ENCODE measurements at places on chromosomes 16 and 17.

GRCh38 chr17:77618173-77618572 is 340.3 kb upstream of the TNRC6C start:
- no peak for DNase-seq

- DNase-seq: no peak
Observed at GRCh38 chr16:31714903-31715504, 158.6 kb upstream of the ZNF267 start.

DNA sequence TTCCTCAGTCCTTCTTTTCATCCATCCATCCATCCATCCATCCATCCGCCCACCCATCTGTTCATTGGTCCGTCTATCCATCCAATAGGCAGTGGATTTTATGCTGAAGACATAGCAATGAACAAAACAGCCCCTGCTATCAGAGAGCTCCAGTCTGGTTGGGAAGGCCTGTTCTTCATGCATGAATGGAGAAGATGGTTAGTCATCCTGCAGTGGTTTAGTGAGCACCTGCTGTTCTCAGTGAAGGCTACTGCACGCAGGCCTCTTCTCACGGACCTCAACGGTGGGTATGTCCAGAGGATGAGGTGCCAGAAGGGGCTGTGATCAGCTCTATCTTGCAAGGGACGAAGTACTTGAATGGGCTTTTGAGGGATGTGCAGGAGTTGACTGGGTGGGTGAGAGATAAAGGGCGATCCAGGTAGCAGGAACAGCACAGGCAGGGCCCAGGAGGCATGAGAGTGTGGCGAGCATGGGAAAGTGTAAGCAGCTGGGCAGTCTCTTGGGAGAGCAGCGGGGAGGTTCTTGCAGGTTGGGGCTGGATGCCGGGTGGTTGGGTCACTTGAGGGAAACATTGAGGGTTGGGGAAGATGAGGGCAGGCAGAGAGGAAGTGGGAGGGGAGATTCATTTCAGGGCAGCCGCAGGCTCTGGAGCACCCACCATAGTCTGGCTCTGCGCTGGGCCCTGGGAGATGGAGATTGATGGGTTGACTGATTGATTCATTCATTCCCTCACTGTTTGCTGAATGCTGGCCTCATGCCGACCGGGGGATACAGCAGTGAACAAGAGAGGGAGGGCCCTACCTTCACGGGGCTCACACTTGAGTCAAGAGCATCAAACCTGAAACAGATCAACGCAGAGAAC is 115.0 kb upstream of the CIBAR2 start:
- DNase-seq: no peak

DNA sequence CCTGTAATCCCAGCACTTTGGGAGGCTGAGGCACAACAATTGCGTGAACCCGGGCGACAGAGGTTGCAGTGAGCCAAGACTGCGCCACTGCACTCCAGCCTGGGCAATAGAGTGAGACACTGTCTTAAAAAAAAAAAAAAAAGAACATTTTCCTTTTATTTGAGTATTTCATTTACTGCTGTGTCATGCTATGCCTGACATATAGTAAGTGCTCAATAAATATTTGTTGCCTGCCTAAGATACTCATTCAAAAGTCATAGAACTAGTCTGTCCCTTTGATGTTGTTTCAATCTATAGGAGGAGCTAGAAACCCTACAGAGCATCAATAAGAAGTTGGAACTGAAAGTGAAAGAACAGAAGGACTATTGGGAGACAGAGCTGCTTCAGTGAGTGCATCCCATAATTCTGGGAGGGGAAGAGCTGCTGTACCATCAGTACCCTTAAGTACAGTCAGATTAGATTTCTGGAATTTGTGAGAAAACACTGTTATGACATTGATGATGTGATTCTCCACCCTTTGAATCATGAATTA is 20.0 kb downstream of the CALCOCO2 start:
- no peak for DNase-seq

DNA sequence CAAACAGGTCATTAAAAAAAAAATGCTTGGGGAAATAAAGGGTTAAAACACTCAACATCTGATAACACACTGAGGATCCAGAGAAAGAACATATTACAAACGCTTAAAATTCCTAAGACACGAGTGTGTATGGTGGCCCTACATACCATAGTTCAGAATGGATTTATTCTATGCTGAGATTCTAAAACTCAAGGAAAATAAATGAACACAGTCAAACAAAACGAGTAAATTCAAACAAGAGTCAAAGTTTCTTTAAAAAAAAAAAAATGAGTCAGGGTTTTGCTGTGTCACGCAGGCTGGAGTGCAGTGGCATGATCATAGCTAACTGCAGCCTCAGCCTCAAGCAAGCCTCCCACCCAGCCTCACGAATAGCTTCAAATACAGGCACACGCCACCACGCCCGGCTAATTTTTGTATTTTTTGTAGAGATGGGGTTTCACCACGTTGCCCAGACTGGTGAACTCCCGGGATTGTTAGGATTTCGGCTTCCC is 17.4 kb downstream of the CRK start:
- no peak for DNase-seq

- no peak for DNase-seq
Observed at GRCh38 chr16:22318690-22319358, 21.6 kb downstream of the POLR3E start.

GRCh38 chr17:14621826-14622614 is 321.1 kb downstream of the HS3ST3B1 start:
- DNase-seq: no peak

GRCh38 chr16:79929260-79929965 is 328.9 kb upstream of the MAF start:
- DNase-seq: no peak

- DNase-seq: peak; percentile 96
Observed at GRCh38 chr16:57802341-57803133, at the start of gene KIFC3. TSS of gene KIFC3 (minus strand) at chr16:57802491. CDS start at chr16:57798243, 4,248 bp downstream.

GRCh38 chr16:397135-397661 is at the start of gene NME4:
TSS of gene NME4 (plus strand) at chr16:397199. CDS start at chr16:397223, 24 bp downstream.
- peak; percentile 72 for DNase-seq

DNA sequence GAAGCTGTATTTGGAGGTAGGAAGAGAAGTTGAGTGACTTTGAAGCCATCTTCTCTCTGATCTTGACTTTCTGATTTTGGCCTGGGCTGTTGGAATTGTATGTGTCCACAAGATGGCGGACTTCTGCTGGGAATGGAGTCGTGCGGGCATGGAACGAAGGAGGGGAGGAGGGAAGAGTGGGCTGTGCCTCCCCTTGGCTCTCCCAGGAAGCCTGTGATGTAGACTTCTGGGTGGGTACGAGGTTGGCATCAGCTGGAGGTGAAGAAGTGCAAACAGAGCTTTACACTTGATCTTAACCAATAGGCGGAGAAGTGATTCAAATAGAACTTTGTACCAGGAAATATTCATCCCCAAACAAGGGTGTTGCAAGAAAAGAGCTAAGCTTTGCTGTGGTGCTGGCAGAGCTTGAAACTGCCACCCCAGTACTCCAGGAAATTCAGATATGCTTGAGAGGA is 7.4 kb upstream of the TMEM220 start:
- peak; percentile 91 for DNase-seq

GRCh38 chr17:79401704-79402674 is 208.9 kb downstream of the RBFOX3 start:
- DNase-seq: peak; percentile 79

DNA sequence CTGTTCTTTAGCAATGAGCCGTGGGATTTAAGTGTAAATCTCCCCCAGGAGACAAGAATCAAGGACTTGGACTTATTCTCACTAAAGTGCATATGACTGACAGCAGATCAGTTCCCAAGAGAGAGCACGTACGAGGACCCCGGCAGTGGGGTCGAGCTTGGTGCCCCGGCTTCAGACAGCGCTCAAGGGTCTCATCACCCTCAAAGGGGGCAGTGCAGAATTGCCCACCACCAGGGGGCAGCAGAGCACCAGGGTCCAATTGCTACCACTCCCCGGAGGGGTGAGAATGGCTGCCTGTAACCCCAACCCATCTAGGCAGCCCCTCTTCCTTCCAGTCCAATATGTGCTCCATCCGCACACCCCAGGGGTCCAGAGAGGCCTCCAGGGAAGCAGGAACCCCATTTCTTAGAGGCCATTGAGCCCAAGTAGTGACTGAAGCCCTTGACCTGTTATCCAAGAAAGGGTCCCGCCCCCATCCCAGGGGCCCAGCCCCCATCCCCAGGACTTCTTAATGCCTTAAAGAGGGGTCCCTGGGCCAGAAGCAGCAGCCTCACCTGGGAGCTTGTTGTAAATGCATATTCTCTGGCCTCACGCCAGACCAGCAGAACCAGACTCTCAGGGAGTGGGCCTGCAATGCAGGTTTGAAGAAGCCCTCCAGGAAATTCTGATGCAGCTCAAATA is 86.1 kb downstream of the ZDHHC7 start:
- no peak for DNase-seq

DNA sequence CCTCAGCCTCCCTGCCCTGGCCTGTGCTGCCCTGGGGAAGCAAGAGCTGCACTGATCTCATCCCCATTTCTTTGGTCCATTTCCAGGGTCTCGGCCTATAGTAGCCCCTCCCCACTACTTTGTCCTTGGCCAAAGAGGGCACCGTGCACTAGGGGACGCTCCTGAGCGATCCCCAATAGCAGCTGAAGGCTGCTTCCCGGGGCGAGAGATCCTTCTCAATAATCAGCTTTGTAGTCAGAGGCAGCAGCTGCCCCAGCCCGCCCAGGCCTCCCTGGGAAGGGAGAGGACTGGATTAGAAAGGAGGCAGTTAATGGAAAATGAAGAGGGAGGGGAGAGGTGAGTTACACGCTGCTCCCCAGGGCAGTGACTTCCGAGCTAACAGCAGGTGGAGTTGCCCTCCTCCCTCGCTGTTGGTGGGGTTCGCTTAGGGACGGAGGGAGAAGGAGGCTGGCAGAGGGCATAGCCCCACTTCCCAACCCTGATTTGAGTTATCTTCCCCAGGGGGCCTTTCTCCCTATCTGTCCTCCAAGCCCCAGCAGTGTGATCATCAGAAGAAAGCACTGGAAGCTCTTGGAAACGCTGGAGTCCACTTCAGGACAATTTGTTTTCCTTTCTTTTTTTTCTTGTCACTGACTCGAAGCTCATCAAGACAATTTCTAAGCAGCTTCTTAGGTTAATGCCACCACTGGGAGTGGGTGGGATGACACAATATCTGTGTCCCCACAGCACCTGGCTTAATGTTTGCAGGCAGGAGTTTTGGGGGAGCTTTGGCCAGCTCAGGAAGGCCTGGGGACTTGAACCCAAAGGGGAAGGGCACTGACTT is 2.6 kb downstream of the MXRA7 start:
- DNase-seq: peak; percentile 74

DNA sequence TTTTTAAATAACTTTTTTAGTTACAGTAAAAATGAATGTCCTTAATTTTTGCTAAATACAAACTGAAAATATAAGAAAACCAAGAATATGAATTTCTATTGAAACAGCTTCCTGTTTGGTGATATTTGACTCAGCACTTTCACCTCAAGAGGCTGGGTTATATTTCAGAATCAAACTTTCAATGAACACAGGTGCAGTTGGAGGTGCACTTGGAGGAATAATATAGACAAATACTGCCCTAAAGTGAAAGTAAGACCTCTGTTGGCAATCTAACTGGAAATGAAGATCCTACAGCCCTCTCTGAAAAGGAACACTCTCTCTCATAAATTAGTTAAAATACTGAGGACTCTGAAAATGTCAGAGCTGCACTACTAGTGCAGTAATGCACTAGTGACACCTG is 106.2 kb downstream of the BRIP1 start:
- DNase-seq: no peak

- no peak for DNase-seq
Observed at GRCh38 chr17:78166416-78166815, 2.0 kb upstream of the SYNGR2 start.

- DNase-seq: peak; percentile 9
Observed at GRCh38 chr17:40344421-40345160, 19.9 kb downstream of the GJD3 start.

DNA sequence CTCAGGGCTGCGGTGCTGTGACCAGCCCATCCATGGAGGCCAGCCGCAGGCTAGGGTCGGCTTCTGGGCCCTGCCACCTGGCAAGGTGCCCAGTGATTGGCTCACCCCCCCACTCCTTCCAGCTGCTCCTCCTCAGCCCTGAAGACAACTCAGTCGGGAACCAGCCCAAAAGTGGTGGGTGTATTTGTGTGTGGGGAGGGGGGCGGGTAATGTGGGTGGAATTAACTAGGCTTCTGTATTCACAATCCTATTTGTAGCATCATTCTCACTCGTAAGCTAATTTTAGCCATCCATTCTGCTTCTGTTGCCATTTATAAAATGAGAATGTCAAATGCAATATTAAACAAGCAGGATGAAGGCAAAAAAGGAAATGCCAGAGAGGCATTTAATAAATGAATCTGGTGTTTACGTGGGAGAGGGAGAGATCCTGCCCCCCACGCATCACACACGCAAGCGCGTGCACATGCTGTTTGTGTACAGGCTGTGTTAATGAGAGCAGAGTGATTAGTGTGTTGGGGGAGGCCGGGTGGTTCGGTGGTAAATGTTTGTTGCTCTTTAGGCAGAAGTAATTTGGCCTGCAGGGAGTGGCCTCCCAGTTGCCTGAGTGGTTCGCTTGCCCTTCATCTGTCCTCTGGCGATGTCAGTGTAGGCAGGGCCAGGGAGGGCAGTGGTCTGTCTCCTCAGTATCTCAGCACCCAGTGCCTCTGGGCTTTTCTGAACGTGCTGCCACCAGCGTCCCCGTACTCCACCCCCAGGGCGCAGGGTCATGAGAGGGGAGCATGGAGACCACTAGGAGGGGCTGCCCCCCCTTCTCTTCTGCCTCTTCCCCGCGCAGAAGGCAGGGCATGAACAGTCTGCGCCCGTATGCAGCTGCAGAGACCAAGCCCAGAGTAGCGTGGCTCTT is 140.1 kb downstream of the CCDC182 start:
- no peak for DNase-seq

DNA sequence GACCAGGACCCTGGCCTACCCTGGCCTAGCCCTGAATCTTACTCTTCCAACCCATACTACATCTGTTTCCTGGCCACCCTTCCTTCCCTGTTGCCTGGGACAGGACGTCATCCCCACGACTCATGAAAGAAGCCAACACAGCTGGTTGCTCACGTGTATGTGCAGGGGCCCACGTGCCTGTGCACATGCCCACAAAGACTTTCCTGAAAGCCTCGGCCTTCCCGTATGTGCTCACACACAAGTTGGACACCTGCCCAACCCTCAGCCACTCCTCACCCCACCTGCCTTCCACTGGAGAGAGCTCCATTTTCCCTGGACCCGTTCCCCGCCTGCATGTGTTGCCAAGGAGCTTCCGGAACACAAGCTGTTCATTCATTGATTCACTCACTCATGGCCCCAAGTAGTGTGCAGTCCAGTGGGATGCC is 7.0 kb downstream of the PLXDC1 start:
- no peak for DNase-seq

DNA sequence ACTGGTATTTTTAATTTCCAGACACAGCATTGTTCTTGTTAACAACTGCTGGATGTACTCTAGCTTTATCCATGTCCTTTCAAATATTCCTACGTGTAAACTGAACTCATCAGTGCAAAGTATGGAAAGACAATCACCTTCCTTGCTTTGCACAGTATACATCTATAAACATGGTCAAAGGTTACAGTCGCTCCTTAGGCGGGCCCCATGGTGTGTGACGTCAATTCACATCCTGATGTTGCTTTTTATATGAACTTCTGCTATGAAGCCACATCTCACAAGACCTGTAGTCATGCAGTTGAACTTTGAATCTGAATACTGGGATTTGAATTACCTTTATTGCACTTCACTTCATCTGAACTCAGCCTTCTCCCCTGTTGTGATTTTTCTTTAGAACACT is 447.6 kb upstream of the PSMD7 start:
- no peak for DNase-seq

GRCh38 chr17:39225308-39225958 is at the start of gene STAC2:
TSS of gene STAC2 (minus strand) at chr17:39225945. CDS start at chr17:39225502, 443 bp downstream.
- DNase-seq: no peak

- DNase-seq: peak; percentile 91
Observed at GRCh38 chr17:39617446-39618245, 9.1 kb upstream of the PPP1R1B start.

All from spinal cord (tissue), 10 donors.